ENCODE measurements at places on chromosomes 6 and 20. TPM values are rescaled to one million over a fixed set of nuclear protein-coding genes. Genes with fewer than 3 reads are reported as not detected.
A peak's percentile ranks its signal among the peaks of the same experiment; 100 is the strongest.

OXT gene
- not detected for total RNA-seq

SSTR4 gene
- not detected for total RNA-seq

- no peaks in the 10 kb centered on the region for H3K36me3 ChIP-seq
- no peaks in the 10 kb centered on the region for H3K4me1 ChIP-seq
- H3K27me3 ChIP-seq: peaks cover 44% of the 10 kb centered on the region
- peak; percentile 12 for DNase-seq
Observed at GRCh38 chr20:56247954-56248782, at the start of gene MC3R. Gene MC3R, plus strand, starts transcription at chr20:56248732. Its CDS starts 112 bp downstream, at chr20:56248844.

GRCh38 chr6:123712831-123713230 is 76.1 kb upstream of the TRDN start:
- H3K36me3 ChIP-seq: no peaks in the 10 kb centered on the region
- H3K4me3 ChIP-seq: no peak overlapping the region
- H3K27ac ChIP-seq: no peak overlapping the region
- no peaks in the 10 kb centered on the region for H3K27me3 ChIP-seq
- no peak for DNase-seq

GRCh38 chr6:136982928-136983327 is 60.8 kb downstream of the SLC35D3 start:
- no peaks in the 10 kb centered on the region for H3K36me3 ChIP-seq
- peaks cover 3% of the 10 kb centered on the region for H3K4me1 ChIP-seq
- DNase-seq: no peak
- H3K27ac ChIP-seq: no peak overlapping the region

- no peaks in the 10 kb centered on the region for H3K4me1 ChIP-seq
- H3K27me3 ChIP-seq: no peaks in the 10 kb centered on the region
- DNase-seq: no peak
- H3K27ac ChIP-seq: no peak overlapping the region
- no peak overlapping the region for H3K4me3 ChIP-seq
- peaks cover 10% of the 10 kb centered on the region for H3K36me3 ChIP-seq
Observed at GRCh38 chr20:2475850-2476741, 5.5 kb upstream of the SNRPB start.

NNAT gene
- total RNA-seq: 0.46 TPM

- H3K27me3 ChIP-seq: no peaks in the 10 kb centered on the region
- no peaks in the 10 kb centered on the region for H3K36me3 ChIP-seq
- H3K4me3 ChIP-seq: no peak overlapping the region
- H3K4me1 ChIP-seq: no peaks in the 10 kb centered on the region
- no peak for DNase-seq
Observed at GRCh38 chr6:84522135-84522549, 242.3 kb downstream of the TBX18 start.

DNA sequence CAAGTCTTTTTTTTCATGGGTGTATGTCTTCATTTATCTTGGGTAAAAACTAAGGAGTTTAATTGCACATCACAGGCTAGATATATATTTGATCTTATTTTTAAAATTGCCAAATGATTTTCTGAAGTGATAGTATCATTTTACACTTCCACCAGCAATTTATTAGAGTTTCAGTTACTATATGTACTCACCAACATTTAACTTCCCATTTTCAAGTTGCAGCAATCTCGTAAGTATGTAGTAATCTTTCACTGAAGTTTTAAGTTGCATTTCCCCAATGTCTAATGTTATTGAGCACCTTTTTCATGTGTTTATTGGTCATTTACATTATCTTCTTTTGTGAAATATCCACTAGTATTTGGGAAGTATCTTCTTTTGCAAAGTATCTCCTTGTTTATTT is 277.4 kb upstream of the CNR1 start:
- no peaks in the 10 kb centered on the region for H3K36me3 ChIP-seq
- no peaks in the 10 kb centered on the region for H3K27me3 ChIP-seq
- H3K27ac ChIP-seq: no peak overlapping the region
- no peaks in the 10 kb centered on the region for H3K4me1 ChIP-seq

- H3K4me3 ChIP-seq: no peak overlapping the region
- no peak for DNase-seq
- H3K27ac ChIP-seq: no peak overlapping the region
- H3K36me3 ChIP-seq: no peaks in the 10 kb centered on the region
- H3K4me1 ChIP-seq: peaks cover under 1% of the 10 kb centered on the region
- H3K27me3 ChIP-seq: no peaks in the 10 kb centered on the region
Observed at GRCh38 chr6:38234934-38235682, 404.6 kb downstream of the BTBD9 start.

- no peaks in the 10 kb centered on the region for H3K36me3 ChIP-seq
- H3K4me3 ChIP-seq: no peak overlapping the region
Observed at GRCh38 chr6:14128746-14129145, 11.2 kb downstream of the CD83 start.

GRCh38 chr6:69617163-69617562 is 179.6 kb downstream of the LMBRD1 start:
- no peak for DNase-seq
- no peak overlapping the region for H3K4me3 ChIP-seq
- no peak overlapping the region for H3K27ac ChIP-seq
- H3K27me3 ChIP-seq: no peaks in the 10 kb centered on the region
- no peaks in the 10 kb centered on the region for H3K36me3 ChIP-seq
- H3K4me1 ChIP-seq: no peaks in the 10 kb centered on the region

MCHR2 gene
- total RNA-seq: not detected

COL9A3 gene
- 0.45 TPM for total RNA-seq

- H3K27ac ChIP-seq: no peak overlapping the region
- peaks cover 8% of the 10 kb centered on the region for H3K4me1 ChIP-seq
- H3K27me3 ChIP-seq: no peaks in the 10 kb centered on the region
- no peaks in the 10 kb centered on the region for H3K36me3 ChIP-seq
Observed at GRCh38 chr6:137013031-137013430, 31.7 kb downstream of the IL20RA start.

PLA2G7 gene
- total RNA-seq: not detected

GRCh38 chr20:40955326-40955725 is 73.3 kb upstream of the TOP1 start:
- no peak for DNase-seq
- H3K27ac ChIP-seq: no peak overlapping the region
- H3K27me3 ChIP-seq: peaks cover 19% of the 10 kb centered on the region
- no peak overlapping the region for H3K4me3 ChIP-seq
- no peaks in the 10 kb centered on the region for H3K4me1 ChIP-seq

PRND gene
- total RNA-seq: 0.17 TPM

- no peak overlapping the region for H3K27ac ChIP-seq
- DNase-seq: no peak
- H3K4me3 ChIP-seq: no peak overlapping the region
Observed at GRCh38 chr6:95501032-95501904, 76.1 kb upstream of the MANEA start.

DNA sequence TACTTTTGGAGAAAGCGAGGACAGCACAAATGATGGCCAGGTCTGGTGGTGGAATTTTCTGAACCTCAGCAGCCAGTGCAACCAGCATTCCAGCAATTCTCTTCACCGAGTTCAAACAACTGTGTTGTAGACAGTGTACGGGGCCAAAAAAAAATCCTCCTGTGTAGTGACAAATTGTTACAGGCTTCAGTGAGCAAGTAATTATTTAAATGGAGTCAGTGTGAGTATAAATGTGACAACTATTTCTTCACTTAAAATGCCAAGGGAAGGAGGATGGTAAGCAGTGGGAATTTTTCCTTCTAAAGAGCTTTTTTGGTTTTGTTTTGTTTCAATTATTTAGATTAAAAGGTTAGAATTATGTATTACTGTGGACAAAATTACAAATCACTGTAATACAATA is 154.1 kb downstream of the TMEM242 start:
- H3K36me3 ChIP-seq: peaks cover 4% of the 10 kb centered on the region
- no peaks in the 10 kb centered on the region for H3K27me3 ChIP-seq
- H3K4me1 ChIP-seq: peaks cover 31% of the 10 kb centered on the region
- DNase-seq: no peak

GRCh38 chr6:42136508-42137193 is 5.8 kb downstream of the C6orf132 start:
- no peak overlapping the region for H3K27ac ChIP-seq
- H3K4me1 ChIP-seq: peaks cover 10% of the 10 kb centered on the region
- H3K36me3 ChIP-seq: no peaks in the 10 kb centered on the region

DNA sequence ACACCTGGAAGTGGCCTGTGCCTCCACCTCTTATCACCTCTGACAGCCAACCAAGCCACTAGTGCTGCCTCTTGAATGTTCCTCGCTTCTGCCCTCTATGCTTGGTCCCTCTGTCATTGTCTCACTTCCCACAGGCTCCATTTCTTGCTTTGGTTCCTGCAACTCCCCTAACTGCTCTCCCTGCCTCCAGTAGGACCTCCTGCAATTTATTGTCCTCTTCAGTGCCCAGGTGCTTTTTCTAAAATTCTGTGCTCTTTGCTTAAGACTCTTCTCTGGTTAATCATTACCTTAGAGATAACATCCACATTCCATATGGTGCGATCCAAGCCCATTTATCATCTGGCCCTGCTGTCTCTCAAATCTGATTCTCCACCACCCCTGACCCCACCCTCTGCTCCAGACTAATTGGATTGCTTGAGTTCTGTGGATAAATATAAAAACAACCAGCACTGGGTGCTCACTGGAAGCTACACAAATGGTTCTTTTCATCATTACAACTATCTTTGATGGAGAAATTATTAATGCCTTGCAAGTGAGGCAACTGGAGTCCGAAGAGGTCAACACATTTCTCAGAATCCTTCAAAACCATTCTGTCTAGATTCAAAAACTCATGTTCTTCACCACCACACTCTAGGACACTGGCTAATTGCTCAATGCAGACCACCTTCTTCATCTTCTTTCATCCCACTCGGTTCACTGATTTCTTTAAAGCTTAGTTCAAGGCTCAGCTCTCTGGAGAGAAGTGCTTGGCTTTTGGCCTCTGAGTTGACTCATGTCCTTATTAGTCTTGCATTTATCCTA is 47.2 kb downstream of the FOXA2 start:
- no peaks in the 10 kb centered on the region for H3K4me1 ChIP-seq
- no peaks in the 10 kb centered on the region for H3K36me3 ChIP-seq
- peaks cover 31% of the 10 kb centered on the region for H3K27me3 ChIP-seq
- no peak overlapping the region for H3K27ac ChIP-seq

NEDD9 gene
- total RNA-seq: 14.1 TPM

GRCh38 chr20:60528141-60528540 is 569.9 kb downstream of the CDH26 start:
- no peaks in the 10 kb centered on the region for H3K4me1 ChIP-seq
- no peaks in the 10 kb centered on the region for H3K27me3 ChIP-seq
- DNase-seq: no peak
- H3K4me3 ChIP-seq: no peak overlapping the region

GRCh38 chr20:46990017-46990595 is 95.5 kb downstream of the EYA2 start:
- H3K4me3 ChIP-seq: no peak overlapping the region
- no peaks in the 10 kb centered on the region for H3K4me1 ChIP-seq
- no peak for DNase-seq
- H3K27me3 ChIP-seq: peaks cover 21% of the 10 kb centered on the region
- H3K36me3 ChIP-seq: no peaks in the 10 kb centered on the region

DNA sequence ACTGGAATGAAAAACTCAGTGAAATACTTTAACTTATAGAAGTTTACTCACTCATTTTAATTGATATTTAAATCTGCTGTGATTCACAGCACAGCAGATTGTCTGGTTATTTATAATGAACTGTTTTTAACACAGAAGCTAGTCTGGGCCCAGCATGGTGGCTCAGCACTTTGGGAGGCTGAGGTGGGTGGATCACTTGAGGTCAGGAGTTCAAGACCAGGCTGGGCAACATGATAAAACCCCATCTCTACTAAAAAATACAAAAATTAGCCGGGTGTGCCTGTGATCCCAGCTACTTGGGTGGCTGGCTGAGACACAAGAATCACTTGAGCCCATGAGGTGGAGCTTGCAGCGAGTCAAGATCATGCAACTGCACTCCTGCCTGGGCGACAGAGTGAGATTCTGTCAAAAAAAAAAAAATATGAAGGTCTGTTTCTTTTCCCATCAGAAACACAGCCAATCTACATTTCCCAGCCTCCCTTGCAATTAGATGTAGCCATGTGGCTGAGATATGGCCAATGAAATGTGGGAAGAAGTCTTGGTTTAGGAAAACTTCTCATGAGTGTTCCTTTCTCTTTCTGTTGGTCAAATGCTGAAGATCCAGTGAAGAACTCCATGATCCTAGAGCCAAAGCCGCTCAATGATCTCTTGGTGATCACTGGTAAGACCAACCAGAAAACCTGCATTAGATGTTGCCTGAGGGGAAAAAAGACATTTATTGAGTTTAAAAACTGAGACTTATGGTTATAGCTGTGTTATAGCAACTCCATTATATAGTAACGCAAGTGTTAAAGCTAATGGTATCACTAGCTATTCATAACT is 31.3 kb upstream of the BTN3A2 start:
- H3K36me3 ChIP-seq: no peaks in the 10 kb centered on the region
- peaks cover 9% of the 10 kb centered on the region for H3K4me1 ChIP-seq
- no peak for DNase-seq
- H3K27ac ChIP-seq: no peak overlapping the region

SPDEF gene
- total RNA-seq: 0.15 TPM

GRCh38 chr6:89670935-89671565 is 32.5 kb upstream of the LYRM2 start:
- H3K4me3 ChIP-seq: no peak overlapping the region
- H3K4me1 ChIP-seq: no peaks in the 10 kb centered on the region
- no peaks in the 10 kb centered on the region for H3K27me3 ChIP-seq
- peak overlapping the region; percentile 16 for H3K27ac ChIP-seq
- no peak for DNase-seq

- no peak overlapping the region for H3K27ac ChIP-seq
- no peaks in the 10 kb centered on the region for H3K4me1 ChIP-seq
- no peak for DNase-seq
- H3K36me3 ChIP-seq: no peaks in the 10 kb centered on the region
- no peak overlapping the region for H3K4me3 ChIP-seq
Observed at GRCh38 chr6:121485359-121485811, 49.9 kb downstream of the GJA1 start.
